Mesothelial cell of epicardium (in vitro differentiated cells): ENCODE measurements at places on chromosomes 11 and 22.

- no peak for DNase-seq
Measured at GRCh38 chr22:39362271-39362670, 12.5 kb downstream of the SYNGR1 start.

GRCh38 chr11:85831050-85831449, 20.1 kb upstream of the SYTL2 start:
- DNase-seq, result no peak

DNA sequence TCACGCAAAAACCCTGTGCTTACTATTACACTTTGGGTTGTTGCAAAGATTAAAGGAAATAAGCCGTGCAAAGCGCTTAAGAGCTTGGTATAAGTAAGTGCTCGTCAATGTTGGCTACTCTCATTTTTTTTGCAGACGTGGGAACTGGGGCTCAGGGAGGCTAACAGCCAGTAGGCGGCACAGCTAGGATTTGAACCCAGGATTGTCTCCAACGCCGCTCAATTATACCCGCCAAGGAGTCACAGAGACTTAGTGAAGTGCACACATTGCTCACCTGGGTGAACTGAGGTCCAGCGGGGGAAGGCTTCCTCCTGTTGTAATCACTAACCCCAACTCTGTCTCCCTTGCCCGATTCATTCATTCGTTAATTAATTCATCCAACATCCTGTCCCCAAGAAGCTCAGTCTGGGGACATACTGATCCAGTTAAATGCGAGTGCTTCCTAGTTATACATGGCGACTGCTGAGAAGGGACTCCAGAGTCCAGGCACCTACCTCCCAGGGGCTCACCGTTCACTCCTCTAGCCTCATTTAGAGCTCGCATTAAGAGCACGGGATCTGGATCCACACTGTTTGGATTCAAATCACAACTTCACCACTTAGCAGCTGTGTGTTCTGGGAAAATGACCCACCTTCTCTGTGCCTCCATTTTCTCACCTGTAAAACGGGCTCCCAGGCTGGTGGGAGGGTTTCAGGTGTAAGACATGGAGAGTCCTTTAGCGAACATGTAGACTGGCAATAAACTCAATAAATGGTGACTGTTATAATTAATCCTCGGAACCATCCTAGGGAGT, 838 bp upstream of the MTFP1 start:
- DNase-seq, result no peak

DNA sequence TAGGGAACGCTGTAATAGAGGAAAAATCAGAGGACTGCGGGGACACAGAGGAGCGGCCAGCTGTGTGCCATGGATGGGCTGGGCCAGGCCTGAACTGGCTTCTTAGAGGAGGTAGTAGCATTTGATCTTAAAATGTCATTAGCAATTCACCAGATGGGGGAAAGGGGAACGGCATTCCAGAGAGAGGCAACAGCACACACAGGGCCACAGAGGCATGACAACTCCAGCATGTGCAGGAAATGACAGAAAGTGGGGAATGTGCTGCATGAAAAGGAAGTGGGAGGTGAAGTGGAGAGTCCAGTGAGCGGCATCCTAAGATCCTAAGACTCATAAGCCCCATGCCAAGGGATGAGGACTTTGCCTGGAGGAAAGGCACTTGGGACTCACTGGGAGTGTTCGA, 69.0 kb downstream of the UBASH3B start:
- DNase-seq, result no peak

DNA sequence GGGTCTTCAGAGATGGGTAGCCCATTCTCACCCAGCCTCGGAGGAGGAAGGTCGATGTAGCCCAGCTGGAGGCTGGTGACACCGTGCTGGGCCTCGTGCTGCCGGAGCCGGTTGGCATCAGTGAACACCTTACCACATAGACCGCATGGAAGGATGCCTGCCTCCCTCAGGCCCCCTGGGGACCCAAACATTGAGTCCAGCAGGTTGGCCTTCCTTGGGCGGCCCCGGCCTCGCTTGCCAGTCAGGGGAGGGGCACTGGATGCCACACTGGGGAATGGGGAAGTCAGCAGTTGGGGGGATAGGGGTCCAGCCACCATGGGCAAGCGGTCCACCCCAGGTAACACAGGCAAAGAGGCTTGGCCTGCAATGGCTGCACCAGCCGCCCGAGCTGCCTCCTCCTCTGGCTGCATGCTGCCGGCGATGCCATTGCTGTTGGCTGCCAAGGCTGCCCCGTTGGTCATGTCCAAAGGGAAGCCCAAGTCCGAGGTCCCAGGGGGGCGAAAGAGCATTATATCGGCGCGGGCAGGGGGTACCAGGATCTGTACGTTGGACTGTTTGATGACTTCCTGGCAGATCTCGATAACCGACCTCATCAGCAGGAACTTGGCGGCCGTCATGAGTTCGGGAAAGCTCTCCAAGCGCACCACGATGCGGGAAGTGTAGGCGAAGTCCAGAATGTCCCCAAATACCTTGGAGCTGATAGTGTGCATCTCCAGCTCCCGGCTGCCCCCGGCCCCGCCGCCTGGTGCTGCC, 1.4 kb downstream of the PATZ1 start:
- no peak for DNase-seq

GRCh38 chr11:24642648-24643047, 145.8 kb downstream of the LUZP2 start:
- DNase-seq, result no peak

GRCh38 chr11:26953770-26954392, 40.0 kb upstream of the FIBIN start:
- DNase-seq, result no peak

DNA sequence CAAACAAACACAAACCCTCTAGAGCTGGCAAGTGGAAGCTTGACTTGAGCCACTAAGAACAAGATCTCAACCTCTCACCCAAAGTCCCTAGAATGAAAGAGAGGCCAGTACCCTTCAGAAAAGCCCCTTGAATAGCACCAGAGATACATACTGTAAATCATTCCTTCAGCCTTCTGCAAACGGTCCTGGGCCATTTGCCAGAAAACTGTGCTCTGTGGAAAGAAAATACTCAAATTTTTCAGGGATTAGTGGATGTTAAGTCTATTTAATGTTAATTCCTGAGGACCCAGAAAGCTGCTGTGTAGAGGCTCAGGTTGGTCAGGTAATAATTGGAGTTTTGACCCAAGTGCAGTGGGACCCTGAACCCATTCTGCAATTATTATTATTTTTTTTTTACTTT, 16.9 kb downstream of the SERPINH1 start:
- no peak for DNase-seq

DNA sequence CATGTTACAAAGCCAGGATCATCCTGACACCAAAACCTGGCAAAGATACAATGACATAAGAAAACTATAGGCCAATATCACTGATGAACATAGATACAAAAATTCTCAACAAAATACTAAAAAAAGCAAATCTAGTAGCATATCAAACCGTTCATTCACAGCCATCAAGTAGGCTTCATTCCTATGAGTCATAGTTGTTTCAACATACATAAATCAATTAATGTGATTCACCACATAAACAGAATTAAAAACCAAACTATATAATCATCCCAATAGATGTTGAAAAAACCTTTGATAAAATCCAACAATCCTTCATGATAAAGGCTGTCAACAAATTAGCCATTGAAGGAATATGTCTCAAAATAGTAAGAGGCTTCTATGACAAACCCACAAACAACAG, 1007.2 kb upstream of the RAG2 start:
- DNase-seq, result no peak

GRCh38 chr11:44977493-44977984, 26.9 kb upstream of the TP53I11 start:
- no peak for DNase-seq

GRCh38 chr11:28209906-28210305, 101.7 kb downstream of the METTL15 start:
- no peak for DNase-seq

DNA sequence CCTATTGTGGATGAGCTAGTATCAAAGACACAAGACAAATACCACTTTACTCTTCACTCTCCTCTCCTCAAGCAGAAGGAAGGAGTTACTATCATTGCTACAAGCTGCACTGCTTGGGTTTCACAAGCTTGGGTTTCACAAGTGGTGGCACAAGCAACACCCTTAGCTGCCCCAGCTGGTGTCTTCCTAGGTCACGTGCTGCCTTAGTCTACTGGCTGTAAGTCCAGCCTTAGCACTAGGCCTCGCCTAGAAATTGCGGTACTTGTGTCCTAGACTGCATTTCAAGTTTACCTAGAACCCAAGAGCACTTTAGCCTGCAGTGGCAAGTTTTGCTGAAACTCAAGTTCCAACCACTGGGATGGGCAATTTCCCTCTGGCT, 86.6 kb downstream of the EHF start:
- DNase-seq, result no peak

- no peak for DNase-seq
Measured at GRCh38 chr22:35882211-35883030, 146.2 kb downstream of the RBFOX2 start.

DNA sequence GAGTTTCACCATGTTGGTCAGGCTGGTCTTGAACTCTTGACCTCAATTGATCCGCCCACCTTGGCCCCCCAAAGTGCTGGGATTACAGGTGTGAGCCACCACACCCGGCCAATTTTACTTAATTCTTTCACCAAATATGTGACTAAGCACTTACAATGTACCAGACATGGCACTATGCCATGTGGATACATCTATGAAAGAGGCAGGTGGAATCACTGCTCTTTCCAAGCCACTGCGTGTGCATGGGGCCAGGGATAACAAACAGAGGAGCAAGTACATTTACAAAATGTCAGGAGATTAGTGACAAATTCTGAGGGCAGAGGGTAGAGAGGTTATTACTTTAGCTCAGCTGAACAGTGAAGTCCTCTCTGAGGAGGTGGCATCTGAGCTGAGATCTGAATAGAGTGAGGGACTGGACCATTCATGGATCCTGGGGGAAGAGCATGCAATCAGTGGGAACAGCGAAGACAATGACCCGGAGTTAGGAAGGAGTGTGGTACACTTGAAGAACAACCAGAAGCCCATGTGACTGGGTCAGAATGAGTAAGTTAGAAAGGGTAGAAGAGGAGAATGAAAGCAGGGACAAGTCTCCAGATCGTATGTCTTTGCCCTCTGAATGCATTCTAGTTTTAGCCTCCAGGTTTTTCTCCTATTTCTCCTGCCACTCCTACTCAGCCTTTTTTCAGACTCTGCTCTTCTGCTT, 38.3 kb upstream of the GRAMD1B start:
- no peak for DNase-seq
